ENCODE measurements at places on chromosomes 11 and 22.

- no peak for DNase-seq
Measured at GRCh38 chr11:33021501-33021900, 5.8 kb downstream of the DEPDC7 start.

GRCh38 chr11:125072218-125072960, 9.3 kb downstream of the SLC37A2 start:
- no peak for DNase-seq

- no peak for DNase-seq
Measured at GRCh38 chr11:17161515-17161914, 46.3 kb downstream of the PIK3C2A start.

DNA sequence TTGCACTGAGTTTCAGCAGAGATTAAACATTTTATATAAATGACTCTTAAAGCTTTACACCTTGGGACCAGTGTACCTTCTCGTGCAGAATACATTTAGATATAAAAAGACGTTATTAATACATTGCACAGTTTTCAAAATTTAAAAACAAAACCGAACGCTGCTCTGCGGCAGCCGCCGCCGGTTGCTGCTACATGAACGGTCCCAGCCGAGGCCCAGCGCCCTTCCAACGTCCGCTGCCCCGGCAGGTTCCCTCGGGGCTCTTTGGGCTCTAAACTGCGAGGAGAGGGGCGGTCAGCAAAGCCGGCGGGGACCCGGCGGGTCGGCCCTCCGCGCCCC, 2.0 kb downstream of the CDKN1C start:
- DNase-seq: no peak

GRCh38 chr11:8061555-8062428, 19.2 kb upstream of the TUB start:
- DNase-seq: no peak

GRCh38 chr11:69048031-69048693, 570 bp upstream of the TPCN2 start:
- no peak for DNase-seq

- DNase-seq: no peak
Measured at GRCh38 chr11:125224391-125225021, 60.0 kb downstream of the PKNOX2 start.

DNA sequence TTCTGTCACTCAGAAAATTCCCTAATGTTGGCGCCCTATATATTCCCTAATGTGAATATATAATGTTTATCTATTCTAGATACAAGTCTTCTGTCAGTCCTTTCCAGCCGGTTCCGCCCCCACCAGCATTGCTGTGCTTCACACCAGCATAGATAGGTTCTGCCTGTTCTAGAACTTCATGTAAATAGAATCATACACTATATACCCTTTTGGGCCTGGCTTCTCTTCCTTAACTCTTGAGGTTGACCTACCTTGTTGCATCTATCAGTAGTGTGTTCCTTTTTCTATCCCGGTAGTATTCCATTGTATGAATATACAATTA, 34.6 kb downstream of the OTOG start:
- DNase-seq: no peak

DNA sequence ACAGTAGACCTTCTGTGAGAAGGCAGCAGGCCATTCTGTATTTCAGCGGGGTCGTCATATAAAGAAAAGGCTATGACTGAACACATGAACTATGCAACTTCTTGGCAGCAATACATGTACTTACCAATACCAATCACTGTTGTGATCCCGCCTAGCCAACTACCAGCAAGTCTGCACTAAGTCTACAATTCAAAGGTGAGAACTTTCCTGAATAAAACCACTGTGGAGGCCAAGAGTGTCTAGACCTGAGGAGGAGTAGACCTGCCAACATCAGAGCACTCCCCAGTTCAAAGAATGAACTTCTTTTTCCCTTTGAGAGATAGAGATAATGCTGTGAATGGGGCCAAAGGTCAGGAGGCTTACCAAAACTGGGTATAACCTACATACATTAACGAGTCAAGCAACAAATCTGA, 108.2 kb downstream of the SIK3 start:
- DNase-seq: no peak

DNA sequence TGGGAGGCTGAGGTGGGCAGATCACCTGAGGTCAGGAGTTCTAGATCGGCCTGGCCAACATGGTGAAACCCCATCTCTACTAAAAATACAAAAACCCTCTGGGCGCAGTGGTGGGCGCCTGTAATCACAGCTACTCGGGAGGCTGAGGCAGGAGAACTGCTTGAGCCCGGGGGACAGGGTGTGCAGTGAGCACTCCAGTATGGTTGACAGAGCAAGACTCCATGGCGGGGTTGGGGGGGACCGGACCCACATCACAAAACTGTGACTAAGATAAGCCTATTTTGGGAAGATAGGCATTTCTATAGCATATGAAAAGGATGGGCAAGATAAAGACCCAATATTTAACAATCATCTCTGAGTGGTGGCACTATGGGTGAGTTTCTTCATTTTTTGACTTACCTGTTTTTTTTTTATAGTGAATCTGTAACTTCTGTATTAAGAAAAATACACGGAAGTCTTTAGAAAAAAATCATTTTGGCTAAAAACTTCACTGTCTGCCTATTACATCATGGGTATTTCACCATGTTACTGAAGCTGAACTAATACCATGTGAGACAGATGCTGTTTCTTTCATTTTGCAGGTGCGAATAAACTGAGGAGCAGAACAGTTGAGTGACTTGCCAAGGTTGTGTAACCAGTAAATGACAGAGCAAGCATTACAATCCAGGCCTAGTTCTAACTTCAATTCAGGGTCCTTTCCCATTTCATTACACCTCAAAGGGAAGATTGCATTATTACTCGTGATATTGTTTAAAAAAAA, 2.5 kb downstream of the CELF1 start:
- DNase-seq: no peak

DNA sequence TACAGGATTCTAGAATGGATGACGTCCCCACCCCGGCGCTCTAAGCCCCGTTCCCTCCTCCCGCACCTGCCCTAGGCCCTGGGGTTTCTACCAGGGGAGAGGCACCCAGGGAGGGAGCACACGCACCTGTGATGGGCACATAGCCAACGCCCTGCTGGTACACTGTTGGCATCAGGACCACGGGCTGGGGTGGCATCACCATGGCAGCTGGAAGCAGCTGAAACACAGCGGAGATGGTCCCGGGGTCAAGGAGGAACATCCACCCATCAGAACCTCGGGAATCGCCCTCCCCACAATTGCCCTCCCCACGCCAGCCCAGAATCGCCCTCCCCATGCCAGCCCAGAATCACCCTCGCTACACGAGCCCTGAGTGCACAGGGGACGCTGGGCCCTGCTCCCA, 23.6 kb downstream of the TOLLIP start:
- no peak for DNase-seq

GRCh38 chr22:46295277-46295971, 1.2 kb upstream of the GTSE1 start:
- no peak for DNase-seq

DNA sequence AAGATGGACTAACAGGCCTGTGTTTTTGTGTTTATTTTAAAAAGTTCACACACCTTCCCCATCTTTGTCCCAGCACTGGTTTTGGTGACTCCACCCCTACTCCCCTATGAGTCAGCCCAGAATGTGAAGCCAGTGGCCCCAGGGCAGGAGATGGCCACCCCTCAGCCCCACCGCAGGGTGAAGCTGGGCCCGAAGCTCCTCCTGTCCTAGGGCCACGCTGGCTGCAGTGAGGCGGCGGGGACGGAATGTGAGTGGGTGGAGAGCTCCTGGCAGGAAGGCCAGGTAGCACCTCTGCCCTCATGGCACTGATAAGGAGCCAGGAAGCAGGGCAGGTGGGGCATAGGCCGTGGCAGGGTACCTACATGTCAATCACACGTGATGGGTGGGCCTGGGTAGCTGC, 39.9 kb downstream of the SGSM3 start:
- DNase-seq: no peak

DNA sequence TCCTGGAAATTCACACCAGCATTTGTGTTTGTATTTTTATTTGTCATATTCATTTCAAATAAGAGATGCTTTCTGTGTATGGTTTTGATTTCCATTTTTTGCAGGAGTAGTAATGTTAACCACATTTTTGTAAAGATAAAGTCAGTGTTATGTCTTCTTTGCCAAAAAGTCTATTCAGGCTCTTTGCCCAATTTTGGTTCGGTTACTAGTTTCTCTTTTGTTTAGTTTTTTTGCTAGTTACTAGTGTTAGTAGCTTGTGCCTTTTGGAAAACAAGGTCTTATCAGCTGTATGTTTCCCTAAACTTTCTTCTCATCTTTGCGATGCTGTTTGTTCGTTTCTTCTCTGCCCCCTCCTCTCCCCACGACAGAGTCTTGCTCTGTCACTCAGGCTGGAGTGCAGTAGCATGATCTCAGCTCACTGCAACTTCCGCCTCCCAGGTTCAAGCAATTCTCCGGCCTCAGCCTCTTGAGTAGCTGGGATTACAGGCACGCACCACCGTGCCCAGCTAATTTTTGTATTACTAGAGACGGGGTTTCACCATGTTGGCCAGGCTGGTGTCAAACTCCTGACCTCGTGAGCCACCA, 112.3 kb upstream of the GRK3 start:
- no peak for DNase-seq

- no peak for DNase-seq
Measured at GRCh38 chr11:99584830-99585229, 564.1 kb downstream of the CNTN5 start.

DNA sequence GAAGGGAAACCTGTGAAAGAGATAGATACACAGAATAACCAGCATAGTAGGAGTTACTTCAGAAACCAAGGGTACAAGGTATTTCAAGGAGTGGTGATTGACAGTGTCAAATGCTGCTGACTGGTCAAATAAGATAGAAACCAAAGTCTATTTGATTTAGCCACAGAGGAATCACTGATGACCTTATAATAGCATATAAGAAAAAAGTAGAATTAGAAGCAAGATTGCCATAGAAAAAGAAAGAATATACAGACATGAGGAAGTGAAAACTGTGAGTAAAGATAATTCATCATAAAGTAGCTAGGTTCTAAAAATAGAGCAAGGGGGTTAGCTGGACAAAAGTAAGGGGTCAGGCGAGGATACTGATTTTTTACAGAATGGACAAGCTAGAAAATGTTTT, 14.2 kb downstream of the ZBTB44 start:
- no peak for DNase-seq

- no peak for DNase-seq
Measured at GRCh38 chr11:46942172-46942571, 5.6 kb downstream of the CSTPP1 start.

GRCh38 chr11:96168623-96169022, 174.4 kb downstream of the MAML2 start:
- no peak for DNase-seq

All from NT2/D1 (cell line).